ENCODE measurements at places on chromosomes 16 and 17.

DNA sequence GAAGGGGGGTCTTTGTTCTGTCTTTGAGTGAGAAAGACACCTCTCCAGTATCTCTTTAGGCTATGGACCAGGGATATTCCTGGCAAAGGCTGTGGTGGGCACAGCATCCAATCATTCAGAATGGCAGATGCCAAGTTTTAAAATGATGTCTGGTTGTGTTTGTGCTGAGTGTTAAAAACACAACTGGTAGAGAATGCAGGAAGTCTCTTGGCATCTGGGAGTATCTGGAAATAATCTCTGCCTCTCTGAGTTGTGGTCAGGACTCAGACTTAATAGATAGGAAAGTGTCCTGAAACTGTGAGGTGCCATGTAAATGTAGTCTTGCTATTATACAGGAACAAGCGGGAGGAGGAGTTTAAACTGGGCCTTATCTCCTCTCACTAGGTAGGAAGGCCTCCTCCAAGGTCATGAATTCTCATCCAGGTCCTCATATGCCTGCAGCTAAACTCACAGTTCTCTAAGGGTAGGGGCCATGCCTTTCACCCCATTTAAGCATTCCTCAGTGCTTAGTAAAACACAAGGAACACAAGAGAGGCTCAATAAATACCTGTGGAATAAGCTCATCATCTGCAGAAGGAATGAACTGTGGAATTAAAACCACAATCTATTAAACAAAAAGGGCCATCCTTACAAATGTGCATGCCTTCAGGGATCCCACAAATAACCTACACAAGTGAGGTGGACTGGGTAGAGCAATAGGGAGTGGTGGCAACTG lies 317.6 kb downstream of the CBLN1 start:
- no peak for DNase-seq

DNA sequence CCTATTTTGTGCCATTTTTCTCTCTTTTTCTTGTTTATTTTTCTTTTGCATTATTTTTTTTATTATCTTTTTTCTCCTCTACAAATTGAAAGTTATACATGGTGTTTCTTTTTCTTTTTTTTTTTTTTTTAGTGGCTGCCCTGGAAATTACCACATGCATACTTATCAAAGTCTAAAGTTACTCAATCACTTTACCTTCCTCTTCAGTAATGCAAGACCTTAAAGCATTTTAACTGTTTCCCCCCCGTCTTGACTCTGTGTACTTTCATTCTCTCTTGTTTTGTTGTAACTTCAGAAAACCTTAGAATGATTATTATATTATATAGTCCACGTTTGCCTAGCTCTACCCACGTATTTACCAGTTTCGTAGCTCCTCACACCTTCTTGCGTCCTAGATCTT lies 33.3 kb upstream of the SMPD3 start:
- no peak for DNase-seq

GRCh38 chr17:21463779-21464407 lies 87.7 kb downstream of the KCNJ12 start:
- DNase-seq: no peak

GRCh38 chr16:89711601-89712273 lies 9.0 kb downstream of the VPS9D1 start:
- peak; percentile 85 for DNase-seq

GRCh38 chr16:68529931-68530701 lies 9.0 kb upstream of the ZFP90 start:
- DNase-seq: peak; percentile 92

- no peak for DNase-seq
These were observed 10.5 kb downstream of the CEP295NL start for GRCh38 chr17:78892520-78892919.

DNA sequence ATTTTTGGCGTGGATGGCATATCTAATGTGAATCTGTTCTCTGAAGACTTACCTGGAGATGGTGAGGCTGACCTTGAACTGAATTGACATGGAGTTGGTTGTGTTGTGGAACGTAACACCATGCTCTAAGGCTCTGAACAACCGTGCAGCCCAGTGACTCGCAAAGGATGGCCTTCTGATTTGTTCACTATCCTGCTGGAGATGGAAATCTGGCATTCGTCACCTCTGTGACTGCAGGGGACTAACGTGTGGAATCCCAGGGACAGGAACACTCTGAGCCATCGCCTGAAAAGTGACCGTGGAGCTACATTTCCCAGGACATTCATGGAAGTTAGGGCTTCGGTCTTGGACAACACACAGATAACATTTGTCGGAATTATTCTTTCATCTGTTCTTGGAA lies 61.1 kb downstream of the BANP start:
- DNase-seq: no peak

Measured in natural killer cell (primary cell).